ENCODE measurements at places on chromosomes 1 and 21.

GRCh38 chr1:212260557-212261355, 24.5 kb upstream of the PPP2R5A start:
- no peak for DNase-seq

DNA sequence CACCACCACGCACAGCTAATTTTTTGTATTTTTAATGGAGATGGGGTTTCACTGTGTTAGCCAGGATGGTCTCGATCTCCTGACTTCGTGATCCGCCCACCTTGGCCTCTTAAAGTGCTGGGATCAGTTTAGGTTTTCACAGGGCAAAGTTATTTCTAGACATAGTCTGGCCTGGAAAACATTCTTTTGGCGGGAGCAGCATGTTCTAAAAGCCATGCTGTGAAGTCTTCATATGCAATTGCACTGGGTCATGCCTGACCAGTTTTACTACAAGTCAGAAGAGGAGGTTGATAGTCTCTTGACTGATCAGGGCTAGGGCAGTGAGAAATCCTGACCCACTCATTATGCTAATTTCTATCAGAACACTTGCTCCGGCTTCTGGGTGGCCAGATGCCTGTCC, 131.6 kb upstream of the POU3F1 start:
- DNase-seq = no peak

DNA sequence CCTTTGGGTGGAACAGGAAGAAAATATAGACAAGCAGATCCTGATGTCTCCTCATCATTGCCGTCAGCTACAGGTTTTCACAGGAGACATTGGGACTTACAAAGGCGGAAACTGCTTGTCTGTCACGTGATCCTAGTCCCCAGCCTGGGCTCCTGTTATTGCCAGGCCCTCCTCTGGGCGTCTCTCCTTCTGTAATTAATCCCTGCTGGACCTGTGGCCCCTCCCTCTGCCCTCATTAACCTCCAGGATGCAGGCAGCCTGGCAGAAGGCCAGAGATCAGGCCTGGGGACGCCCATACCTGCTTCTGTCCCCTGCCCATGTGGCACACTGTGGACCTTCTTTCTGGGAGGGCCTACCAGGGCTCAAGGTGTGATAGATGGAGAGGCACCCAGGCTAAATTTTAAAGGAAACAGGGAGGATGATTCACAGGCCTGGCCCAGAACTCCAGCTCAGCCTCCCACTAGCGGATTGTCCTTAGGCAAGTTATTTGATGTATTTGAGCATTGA, 2.4 kb downstream of the S100A5 start:
- no peak for DNase-seq

GRCh38 chr1:17546946-17547670, 7.6 kb downstream of the ARHGEF10L start:
- no peak for DNase-seq

DNA sequence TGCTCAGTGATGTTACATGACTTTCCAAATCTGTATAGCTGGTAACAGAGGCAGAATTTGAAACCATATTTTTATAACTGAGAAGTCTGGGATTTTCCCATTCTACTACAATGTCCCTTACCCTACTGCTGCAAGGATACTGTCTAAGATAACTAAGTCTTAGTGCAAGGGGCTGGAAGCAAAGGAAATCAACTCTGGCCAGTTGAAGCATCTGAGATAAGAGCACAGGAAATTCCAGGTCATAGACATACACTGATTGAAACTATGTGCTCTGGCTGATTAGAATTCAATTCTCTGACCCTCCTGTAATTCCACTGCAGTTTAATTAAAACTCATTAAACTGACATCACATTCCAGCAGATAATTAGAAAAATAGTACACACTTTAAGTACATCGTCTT, 267.7 kb upstream of the C1orf87 start:
- DNase-seq = no peak

- no peak for DNase-seq
Measured at GRCh38 chr1:228368801-228369607, 37.6 kb downstream of the TRIM11 start.

- DNase-seq = no peak
Measured at GRCh38 chr1:169163059-169163458, 56.6 kb downstream of the ATP1B1 start.

- no peak for DNase-seq
Measured at GRCh38 chr1:168507231-168507630, 36.6 kb downstream of the XCL2 start.

DNA sequence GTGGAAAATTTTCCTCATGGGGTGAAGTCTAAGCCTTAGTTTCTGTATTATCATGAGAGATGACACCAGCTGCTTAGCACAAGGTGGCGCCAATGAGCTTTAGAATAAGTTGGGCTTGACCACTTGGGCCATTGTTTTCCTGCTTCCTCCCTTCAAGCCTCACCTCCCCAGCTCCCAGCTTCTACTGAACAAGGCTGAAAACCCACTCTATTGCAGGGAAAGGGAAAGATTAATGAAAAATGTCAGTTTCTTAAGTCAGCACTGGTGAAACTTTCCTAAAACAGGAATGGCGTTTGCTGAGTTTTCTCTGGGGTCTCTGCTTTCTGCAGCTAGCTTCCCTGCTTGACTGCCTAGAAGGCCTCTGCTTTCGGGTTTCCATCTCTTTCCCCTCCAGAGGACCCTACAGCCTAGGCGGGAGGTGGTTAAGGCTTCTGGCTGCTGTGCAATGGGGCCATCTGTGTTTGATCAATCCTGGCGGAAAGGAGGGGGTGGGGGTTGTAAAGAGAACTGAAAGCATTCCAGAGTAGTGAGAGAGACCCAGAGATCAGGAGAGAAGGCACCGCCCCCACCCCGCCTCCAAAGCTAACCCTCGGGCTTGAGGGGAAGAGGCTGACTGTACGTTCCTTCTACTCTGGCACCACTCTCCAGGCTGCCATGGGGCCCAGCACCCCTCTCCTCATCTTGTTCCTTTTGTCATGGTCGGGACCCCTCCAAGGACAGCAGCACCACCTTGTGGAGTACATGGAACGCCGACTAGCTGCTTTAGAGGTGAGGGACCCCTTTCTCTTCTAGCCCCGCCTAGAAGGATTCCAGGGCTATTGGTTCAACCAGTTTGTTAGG, at the start of gene OLFML3:
OLFML3 (plus strand) TSS at position 612 of the 840 bp plus-strand sequence; CDS start at position 655, 43 bp downstream.
- DNase-seq = no peak

DNA sequence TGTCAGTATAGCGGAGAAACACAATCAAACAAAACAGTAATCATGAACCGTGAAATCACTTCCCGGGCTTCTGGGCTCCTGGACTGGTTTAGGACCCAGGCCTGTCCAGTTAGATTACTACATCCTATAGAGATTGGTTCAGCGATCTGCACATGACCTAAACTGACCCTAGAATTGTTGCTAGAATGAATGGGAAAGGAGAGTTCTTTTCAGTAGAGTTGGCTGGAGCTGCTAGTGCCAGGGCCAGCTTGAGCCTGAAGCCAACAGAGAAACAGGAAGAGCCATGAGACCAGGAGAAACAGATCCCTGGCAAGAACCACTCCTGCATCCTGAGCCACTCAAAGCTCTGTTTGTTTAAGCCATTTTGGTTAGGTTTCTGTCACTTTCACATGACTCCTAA, 474.3 kb upstream of the C1orf87 start:
- DNase-seq = no peak

DNA sequence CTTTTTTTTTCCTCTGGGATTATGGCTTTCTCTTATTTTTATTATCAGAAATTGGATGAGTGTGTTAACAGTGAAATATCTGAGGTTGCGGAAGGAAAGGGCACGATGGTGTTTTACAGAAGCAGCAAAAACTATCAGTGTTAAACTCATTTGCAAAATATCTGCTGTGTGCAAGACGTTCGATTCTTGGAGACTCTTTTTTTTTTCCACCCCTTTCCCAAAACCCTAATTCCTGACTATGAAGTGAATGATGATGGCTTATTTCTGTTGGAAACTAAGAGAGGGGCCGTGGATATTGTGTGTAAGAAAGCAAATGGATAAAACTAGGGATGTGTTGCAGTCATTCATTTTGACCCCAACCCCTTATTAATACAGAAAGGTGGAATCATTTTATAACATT, 677 bp downstream of the NCAM2 start:
- DNase-seq = no peak

GRCh38 chr1:201305815-201306214, 22.5 kb downstream of the PKP1 start:
- DNase-seq = no peak

GRCh38 chr1:55127827-55128343, 87.3 kb downstream of the USP24 start:
- DNase-seq = no peak

- DNase-seq = no peak
Measured at GRCh38 chr1:240287722-240288121, 196.0 kb downstream of the FMN2 start.

GRCh38 chr1:178752891-178753290, 27.8 kb downstream of the RALGPS2 start:
- DNase-seq = no peak

DNA sequence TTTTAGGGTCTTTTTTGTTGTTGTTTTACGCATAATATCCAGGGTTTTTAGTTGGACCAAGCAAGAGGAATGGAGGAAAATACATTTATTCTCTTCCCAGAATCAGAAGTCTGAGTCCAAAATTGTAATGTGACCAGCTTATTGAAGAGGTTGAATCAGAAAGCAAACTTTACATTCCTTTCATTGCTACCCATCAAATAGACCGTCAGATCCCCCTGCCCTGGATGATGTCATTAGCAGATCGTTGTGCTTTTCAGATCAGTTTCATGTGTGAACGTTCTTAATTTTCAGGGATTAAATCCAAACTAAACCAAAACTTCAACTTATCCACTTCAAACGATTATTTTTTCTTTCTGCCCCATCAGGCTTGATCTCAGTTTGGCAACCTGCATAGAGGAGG, 85.7 kb upstream of the NGF start:
- no peak for DNase-seq

DNA sequence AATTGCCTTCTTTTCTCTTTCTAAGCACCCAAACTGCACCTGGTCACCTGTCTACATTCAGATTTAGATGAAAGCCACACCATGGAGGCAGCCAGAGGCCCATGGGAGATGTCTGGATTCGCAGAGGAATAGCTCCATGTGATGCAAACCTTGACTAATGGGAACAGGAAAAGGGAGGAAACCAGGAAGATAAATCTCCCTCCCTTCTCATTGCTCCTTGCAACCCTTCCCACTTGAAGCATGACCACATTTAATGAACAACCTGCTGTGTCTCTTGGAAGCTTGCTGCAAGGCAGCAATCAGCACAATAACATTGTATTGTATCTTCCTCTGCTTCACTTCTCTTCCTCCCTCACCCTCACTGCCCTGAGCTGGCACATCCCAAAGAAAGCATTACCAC, 42.6 kb upstream of the KLF17 start:
- DNase-seq = no peak

DNA sequence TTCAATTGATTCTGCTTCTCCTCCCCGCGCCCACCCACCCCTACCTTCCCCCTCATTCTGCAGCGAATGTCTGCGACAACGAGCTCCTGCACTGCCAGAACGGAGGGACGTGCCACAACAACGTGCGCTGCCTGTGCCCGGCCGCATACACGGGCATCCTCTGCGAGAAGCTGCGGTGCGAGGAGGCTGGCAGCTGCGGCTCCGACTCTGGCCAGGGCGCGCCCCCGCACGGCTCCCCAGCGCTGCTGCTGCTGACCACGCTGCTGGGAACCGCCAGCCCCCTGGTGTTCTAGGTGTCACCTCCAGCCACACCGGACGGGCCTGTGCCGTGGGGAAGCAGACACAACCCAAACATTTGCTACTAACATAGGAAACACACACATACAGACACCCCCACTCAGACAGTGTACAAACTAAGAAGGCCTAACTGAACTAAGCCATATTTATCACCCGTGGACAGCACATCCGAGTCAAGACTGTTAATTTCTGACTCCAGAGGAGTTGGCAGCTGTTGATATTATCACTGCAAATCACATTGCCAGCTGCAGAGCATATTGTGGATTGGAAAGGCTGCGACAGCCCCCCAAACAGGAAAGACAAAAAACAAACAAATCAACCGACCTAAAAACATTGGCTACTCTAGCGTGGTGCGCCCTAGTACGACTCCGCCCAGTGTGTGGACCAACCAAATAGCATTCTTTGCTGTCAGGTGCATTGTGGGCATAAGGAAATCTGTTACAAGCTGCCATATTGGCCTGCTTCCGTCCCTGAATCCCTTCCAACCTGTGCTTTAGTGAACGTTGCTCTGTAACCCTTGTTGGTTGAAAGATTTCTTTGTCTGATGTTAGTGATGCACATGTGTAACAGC, 339.9 kb downstream of the NTNG1 start:
- no peak for DNase-seq

DNA sequence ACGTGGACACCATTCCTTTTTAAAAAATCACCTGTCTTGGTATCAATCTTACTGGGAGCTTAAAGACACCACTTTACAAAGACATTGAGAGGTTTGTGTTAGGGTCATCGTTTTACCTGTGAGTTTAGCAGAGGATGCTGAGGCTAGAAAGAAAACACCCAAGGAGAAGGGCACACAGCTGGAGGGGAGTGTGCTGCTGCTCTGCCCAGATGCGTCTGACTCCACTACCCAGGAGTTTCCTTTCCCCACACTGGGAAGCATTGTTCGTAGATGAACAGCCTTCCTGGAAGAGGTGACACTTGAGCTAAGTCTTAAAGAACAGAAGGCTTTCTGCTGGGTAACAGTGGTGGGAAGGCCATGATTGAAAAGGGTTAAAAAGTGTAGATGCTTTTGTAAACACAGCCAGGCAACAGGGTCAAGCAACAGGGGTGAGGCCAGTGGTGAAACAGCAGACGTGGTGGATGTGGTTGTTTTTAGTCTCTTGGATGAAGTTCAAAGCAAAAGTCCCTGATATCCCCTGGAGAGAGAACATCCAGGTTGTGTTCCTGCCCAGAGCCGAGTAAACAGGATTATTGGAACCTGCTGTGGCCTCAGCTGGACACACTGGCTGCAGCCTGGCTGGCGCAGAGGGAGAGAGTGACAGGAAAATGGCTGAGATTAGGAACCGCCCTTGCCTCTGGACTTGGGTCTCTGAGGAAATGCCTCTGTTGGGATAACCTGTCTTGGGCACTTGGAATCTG, 198.6 kb upstream of the JUN start:
- no peak for DNase-seq

DNA sequence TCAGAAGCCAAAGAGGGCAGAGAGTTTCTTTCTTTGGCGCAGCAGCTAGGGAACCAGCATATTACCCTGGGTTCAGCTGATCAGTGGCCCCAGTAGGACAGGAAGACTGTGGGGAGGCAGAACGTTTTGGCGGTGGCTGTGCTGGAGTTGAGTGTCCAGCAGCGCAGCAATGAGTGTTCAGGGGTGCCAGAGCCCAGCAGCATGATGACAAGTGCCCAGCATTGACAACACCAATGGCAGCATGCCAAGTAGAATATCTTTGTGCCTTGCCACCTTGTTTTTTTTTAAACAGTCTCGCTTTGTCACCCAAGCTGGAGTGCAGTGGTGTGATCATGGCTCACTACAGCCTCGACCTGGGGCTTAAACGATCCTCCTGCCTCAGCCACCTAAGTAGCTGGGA, 106.7 kb upstream of the CDC42BPA start:
- DNase-seq = no peak

All from T-helper 22 cell (primary cell).